Activated naive CD8-positive, alpha-beta T cell treated with anti-CD3 and anti-CD28 coated beads, Interleukin-2, amount 50 U/mL, for 16 hours (primary cell): ENCODE measurements at places on chromosomes 1 and 21.

DNA sequence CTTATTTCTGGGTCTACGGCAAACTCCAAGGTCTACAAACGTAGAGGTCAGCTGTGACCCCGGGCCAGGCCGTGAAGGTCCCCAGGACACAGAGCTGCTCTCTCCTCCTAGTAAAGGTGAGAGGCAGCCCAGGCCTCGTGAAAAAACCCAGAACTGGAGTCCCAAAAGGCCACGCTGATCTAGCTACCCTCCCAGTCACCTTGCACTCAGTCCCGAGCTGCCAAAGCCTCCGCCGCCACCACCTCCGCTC, 125 bp downstream of the ATP5PF start:
- DNase-seq = no peak

- no peak for DNase-seq
Observed at GRCh38 chr1:192592981-192593708, 17.6 kb downstream of the RGS1 start.

GRCh38 chr1:200316148-200316803, 93.6 kb downstream of the ZNF281 start:
- DNase-seq = no peak

DNA sequence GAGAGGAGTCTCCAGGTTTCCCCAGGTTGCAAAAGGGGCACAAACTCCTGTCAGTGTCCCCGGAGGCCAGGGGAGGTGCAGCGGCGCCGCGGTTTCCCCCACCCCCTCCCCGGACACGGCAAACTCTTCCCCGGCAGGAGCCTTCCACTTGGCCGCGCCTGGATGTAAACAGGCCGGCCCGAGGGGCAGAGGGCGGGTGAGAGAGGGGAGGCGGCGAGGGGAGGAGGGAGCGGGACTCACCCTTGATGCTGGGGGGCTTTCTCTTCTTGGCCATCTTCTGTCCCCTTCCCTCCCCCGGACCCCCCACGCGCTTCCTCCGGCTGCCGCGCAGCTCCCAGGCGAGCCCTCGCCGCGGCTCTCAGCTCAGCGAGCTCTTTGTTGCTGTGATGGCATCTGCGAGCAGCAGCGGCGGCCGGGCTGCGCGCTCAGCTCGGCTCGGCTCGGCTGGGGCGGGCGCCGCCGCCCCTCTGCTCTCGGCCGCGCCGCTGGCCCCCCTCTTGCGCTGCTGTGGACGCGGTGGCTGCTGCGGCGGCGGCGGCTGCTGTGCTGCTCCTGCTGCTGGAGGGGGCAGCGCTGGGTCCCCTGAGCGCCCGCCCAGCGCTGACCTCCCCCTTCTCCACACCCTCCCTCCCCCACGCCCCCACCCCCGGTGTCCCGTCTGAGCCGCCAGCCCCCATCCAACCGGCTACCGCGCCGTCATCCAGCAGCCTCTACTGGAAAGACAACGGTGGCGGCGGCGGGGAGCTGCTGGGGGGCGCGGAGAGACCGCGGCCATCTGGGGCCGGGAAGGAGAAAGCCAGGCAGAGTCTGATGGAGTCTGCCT, 4.9 kb upstream of the SLC44A5 start:
- no peak for DNase-seq

DNA sequence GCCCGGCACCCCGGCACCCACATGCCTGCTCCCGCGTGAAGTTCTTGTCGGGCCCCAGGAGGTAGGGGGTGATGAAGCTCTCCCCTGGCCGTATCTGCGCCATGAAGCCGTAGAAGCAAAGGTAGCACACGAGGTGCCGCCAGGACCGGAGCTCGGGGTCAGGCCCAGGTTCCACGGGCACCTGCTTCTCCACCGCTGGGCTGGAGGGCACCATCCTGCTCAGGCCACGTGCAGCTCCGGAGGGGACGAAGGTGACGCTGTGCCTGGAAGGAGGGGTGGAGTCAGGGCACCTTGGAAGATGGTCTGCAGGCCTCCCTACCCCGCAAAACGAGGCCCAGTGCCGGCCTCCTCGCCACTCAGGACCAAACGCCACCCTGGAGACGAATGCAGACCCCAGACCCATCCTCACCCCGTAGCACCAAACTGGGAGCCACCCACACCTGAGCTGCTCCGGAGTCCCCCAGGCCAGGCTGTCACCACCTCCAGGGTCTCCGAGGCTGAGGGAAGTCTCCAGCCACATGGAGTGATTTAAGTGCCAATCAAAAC, 4.4 kb downstream of the SLC19A1 start:
- no peak for DNase-seq
